Activated CD4-positive, alpha-beta T cell treated with anti-CD3 and anti-CD28 coated beads, Interleukin-2, amount 10 ng/mL, durations not matched to agents 7 days and 5 days (primary cell): ENCODE measurements at places on chromosomes 1 and 21.
A peak's percentile ranks its signal among the peaks of the same experiment; 100 is the strongest.

GRCh38 chr1:53891018-53891417 lies 1.4 kb upstream of the YIPF1 start:
- H3K4me1 ChIP-seq, result peaks cover 41% of the 10 kb centered on the region
- H3K27me3 ChIP-seq, result no peaks in the 10 kb centered on the region
- peaks cover 9% of the 10 kb centered on the region for H3K36me3 ChIP-seq
- DNase-seq, result no peak
- H3K27ac ChIP-seq, result no peak overlapping the region

- no peak overlapping the region for H3K4me3 ChIP-seq
- H3K27ac ChIP-seq, result no peak overlapping the region
- no peaks in the 10 kb centered on the region for H3K27me3 ChIP-seq
- H3K36me3 ChIP-seq, result peaks cover 89% of the 10 kb centered on the region
- peaks cover 38% of the 10 kb centered on the region for H3K4me1 ChIP-seq
Measured at GRCh38 chr21:42439284-42440186, 35.8 kb downstream of the UBASH3A start.

DNA sequence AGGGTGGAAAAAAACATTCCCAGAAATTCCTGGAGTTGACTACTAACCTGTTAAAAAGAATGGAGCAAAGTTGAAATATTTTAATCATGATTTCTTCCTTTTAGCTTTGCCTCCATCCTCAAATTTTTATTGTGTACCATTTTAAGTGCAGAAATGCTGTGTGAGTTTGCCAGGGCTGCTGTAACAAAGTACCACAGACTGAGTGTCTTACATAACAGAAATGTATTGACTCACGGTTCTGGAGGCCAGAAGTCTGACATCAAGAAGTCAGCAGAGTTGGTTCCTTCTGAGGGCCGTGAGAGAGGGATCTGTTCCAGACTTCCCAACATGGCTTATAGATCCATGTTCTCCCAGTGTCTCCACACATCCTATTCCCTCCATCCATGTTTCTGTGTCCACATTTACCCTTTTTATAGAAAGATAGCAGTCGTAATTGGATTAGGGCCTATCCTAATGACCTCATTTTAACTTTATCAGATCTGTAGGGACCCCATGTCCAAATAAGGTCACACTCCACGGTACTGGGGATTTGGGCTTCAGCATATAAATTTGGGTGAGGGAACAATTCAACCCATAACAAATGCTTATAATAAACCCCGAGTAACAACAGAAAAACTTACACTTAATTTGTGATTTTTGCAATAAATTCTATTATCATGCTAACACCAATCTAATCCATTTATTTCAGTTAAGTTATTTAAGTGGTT lies 12.7 kb downstream of the SNX7 start:
- H3K36me3 ChIP-seq, result no peaks in the 10 kb centered on the region
- no peaks in the 10 kb centered on the region for H3K27me3 ChIP-seq
- H3K27ac ChIP-seq, result no peak overlapping the region
- H3K4me1 ChIP-seq, result no peaks in the 10 kb centered on the region
- DNase-seq, result no peak

DNA sequence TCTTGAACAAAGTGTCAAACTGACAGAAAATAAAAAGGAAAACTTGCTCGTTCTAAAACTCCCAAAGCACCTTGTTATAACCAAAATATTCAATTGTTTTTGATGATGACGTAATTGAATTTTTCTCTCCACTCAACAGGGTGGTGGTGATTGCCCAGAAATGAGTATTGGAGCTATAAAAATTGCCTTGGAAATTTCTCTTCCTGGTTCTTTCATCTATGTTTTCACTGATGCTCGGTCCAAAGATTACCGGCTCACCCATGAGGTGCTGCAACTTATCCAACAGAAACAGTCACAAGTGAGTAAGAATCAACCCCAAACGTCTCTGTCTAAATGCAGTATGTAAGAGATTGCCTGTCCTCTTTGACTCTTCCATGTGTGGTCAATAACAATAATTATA lies 130.1 kb downstream of the HMCN1 start:
- H3K27me3 ChIP-seq, result peaks cover 2% of the 10 kb centered on the region
- H3K4me1 ChIP-seq, result no peaks in the 10 kb centered on the region
- no peak overlapping the region for H3K4me3 ChIP-seq
- H3K36me3 ChIP-seq, result no peaks in the 10 kb centered on the region
- H3K27ac ChIP-seq, result no peak overlapping the region

DNA sequence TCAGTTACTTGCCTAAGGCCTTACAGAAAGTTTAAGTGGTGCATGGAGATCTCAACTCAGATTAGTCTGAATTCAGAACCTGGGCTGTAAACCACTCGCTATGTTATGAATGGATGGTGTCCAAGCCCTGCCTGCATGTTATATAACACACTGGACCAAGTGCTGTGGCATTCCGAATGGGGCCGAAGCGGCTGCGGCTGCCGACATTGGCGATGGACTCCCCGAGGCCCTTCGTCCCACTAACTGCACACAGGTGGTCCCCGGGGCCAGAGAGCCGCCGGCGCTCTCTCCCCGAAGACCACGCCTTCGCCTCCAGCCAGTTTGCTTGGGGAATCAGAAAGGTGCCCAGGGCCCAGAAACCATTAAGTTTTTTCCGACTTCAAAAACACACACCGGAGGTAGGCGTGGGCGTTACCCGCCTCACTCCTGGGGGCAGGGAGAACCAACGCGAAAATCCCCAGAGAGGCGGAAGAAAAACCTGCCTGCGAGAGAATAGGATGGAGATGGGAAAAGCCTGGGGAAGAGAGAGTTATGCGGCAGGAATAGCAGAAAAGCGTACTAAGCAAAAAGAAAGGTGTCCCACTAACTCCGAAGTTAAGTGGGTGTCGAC lies 579 bp upstream of the TENT5C start:
- peaks cover 44% of the 10 kb centered on the region for H3K4me1 ChIP-seq
- peaks cover 18% of the 10 kb centered on the region for H3K36me3 ChIP-seq
- peak overlapping the region; percentile 83 for H3K4me3 ChIP-seq
- no peak for DNase-seq

GRCh38 chr21:44900559-44901251 lies 20.0 kb downstream of the ITGB2 start:
- DNase-seq, result no peak
- H3K27me3 ChIP-seq, result no peaks in the 10 kb centered on the region
- H3K27ac ChIP-seq, result peak overlapping the region; percentile 74
- peaks cover 12% of the 10 kb centered on the region for H3K4me1 ChIP-seq
- peaks cover 69% of the 10 kb centered on the region for H3K36me3 ChIP-seq

GRCh38 chr1:215002471-215002870 lies 80.1 kb upstream of the KCNK2 start:
- no peaks in the 10 kb centered on the region for H3K27me3 ChIP-seq
- no peak overlapping the region for H3K27ac ChIP-seq
- H3K4me3 ChIP-seq, result no peak overlapping the region

DNA sequence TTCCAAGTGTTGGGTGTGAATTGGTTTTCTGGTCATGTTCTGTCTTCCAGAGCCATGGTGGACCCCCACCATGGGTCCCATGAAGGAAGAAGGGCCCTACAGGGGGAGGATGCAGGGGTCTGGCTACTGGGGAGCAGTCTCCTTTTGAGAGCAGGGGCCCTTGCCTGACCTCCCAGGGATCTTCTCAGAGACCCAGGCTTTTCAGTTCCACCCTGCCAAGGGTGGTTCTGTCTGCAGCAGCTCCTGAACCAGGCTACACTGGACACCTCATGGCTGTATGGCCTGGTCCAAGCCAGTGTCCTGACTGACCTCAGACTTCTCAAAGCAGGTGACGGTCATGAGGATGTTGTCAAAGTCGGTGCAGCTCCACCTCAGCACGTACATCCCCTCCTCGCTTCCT lies 109.0 kb downstream of the JAK1 start:
- peaks cover 82% of the 10 kb centered on the region for H3K36me3 ChIP-seq
- no peak for DNase-seq
- no peak overlapping the region for H3K4me3 ChIP-seq
- H3K27me3 ChIP-seq, result no peaks in the 10 kb centered on the region

GRCh38 chr1:230149751-230150584 lies 82.9 kb downstream of the GALNT2 start:
- H3K36me3 ChIP-seq, result peaks cover 2% of the 10 kb centered on the region
- H3K27ac ChIP-seq, result peak overlapping the region; percentile 73

GRCh38 chr1:112904071-112904830 lies 51.7 kb downstream of the SLC16A1 start:
- H3K36me3 ChIP-seq, result peaks cover 2% of the 10 kb centered on the region
- no peak overlapping the region for H3K4me3 ChIP-seq
- peak; percentile 15 for DNase-seq
- no peaks in the 10 kb centered on the region for H3K27me3 ChIP-seq

- no peak for DNase-seq
- H3K27ac ChIP-seq, result no peak overlapping the region
- H3K36me3 ChIP-seq, result peaks cover 45% of the 10 kb centered on the region
- H3K4me1 ChIP-seq, result peaks cover 24% of the 10 kb centered on the region
Measured at GRCh38 chr1:229323201-229323600, 19.6 kb downstream of the CCSAP start.

DNA sequence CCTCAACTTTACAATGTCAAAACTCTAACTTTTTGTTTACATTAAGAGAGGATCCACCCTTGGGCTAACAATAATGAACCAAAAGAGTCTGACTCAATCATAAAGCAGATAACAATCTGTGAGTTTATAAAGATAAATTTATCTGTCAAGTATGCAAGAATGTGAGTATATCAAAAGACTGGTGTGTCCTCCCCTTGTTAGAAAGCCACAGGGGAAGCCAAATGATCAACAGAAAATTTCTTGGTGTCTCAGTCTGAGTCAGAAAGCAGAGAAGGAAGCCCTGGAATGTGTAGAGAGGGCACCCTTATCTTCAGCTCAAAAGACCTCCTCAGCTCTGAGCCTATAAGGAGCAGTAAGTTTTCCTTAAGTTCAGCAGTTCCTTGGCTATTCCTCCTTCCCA lies 13.9 kb upstream of the PDIK1L start:
- H3K27me3 ChIP-seq, result peaks cover 24% of the 10 kb centered on the region
- no peaks in the 10 kb centered on the region for H3K36me3 ChIP-seq
- DNase-seq, result no peak
- no peak overlapping the region for H3K4me3 ChIP-seq
- peaks cover 9% of the 10 kb centered on the region for H3K4me1 ChIP-seq

DNA sequence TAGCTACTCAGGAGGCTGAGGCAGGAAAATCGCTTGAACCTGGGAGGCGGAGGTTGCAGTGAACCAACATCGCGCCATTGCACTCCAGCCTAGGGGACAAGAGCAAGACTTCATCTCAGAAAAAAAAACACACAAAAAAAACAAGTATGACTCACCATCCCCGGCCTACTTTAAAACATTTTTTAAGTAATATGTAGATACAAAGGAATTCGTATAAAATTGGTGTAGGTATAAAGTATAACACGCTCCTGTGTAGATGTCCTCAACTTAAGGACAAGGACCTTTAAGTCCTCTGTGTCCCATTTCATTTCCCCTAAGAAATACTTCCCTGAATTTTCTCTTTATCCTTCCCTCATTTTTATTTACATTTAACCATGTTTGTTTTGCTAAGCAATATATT lies 73.4 kb upstream of the PKN2 start:
- no peak for DNase-seq
- H3K4me3 ChIP-seq, result no peak overlapping the region
- H3K27me3 ChIP-seq, result peaks cover 9% of the 10 kb centered on the region
- no peaks in the 10 kb centered on the region for H3K4me1 ChIP-seq
- H3K36me3 ChIP-seq, result no peaks in the 10 kb centered on the region
- no peak overlapping the region for H3K27ac ChIP-seq

DNA sequence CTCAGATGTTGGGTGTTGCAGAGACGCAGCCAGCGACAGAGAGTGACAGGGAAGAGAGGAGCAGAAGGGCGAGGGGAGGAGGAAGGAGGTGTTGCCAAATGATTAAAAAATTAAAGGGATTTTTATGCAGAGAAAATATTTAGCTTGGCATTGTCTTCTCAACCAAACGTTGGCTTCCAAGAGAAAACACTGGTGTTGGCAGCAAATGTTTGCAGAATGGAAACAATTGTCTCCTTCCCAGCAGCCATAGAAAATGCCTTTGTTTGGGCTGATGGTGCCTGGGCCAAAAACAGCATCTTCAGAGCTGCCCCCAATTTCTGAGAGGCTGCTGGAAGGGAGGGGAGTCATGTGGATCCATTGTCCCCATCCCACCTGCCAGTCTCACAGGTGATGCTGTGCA lies 29.7 kb upstream of the GRIK3 start:
- no peak overlapping the region for H3K27ac ChIP-seq
- no peak overlapping the region for H3K4me3 ChIP-seq
- no peaks in the 10 kb centered on the region for H3K36me3 ChIP-seq

GRCh38 chr1:75265792-75266191 lies 131.6 kb downstream of the LHX8 start:
- H3K4me1 ChIP-seq, result no peaks in the 10 kb centered on the region
- no peak for DNase-seq
- H3K36me3 ChIP-seq, result no peaks in the 10 kb centered on the region
- no peak overlapping the region for H3K27ac ChIP-seq
- no peaks in the 10 kb centered on the region for H3K27me3 ChIP-seq
- H3K4me3 ChIP-seq, result no peak overlapping the region

- peaks cover 48% of the 10 kb centered on the region for H3K4me1 ChIP-seq
- no peak overlapping the region for H3K27ac ChIP-seq
- peak; percentile 56 for DNase-seq
Measured at GRCh38 chr1:32334864-32335534, 1.0 kb downstream of the MARCKSL1 start.

GRCh38 chr1:234497589-234497988 lies 18.6 kb upstream of the TARBP1 start:
- H3K27ac ChIP-seq, result no peak overlapping the region
- peaks cover 57% of the 10 kb centered on the region for H3K4me1 ChIP-seq
- no peaks in the 10 kb centered on the region for H3K36me3 ChIP-seq
- no peak for DNase-seq
- no peak overlapping the region for H3K4me3 ChIP-seq

- H3K4me1 ChIP-seq, result no peaks in the 10 kb centered on the region
- H3K4me3 ChIP-seq, result no peak overlapping the region
- no peak for DNase-seq
- no peaks in the 10 kb centered on the region for H3K27me3 ChIP-seq
- no peak overlapping the region for H3K27ac ChIP-seq
Measured at GRCh38 chr1:245591346-245592188, 436.8 kb downstream of the KIF26B start.

- H3K27me3 ChIP-seq, result no peaks in the 10 kb centered on the region
- no peak overlapping the region for H3K4me3 ChIP-seq
- peaks cover 82% of the 10 kb centered on the region for H3K36me3 ChIP-seq
- no peak for DNase-seq
- peaks cover 12% of the 10 kb centered on the region for H3K4me1 ChIP-seq
Measured at GRCh38 chr1:100982793-100983192, 42.8 kb downstream of the DPH5 start.

DNA sequence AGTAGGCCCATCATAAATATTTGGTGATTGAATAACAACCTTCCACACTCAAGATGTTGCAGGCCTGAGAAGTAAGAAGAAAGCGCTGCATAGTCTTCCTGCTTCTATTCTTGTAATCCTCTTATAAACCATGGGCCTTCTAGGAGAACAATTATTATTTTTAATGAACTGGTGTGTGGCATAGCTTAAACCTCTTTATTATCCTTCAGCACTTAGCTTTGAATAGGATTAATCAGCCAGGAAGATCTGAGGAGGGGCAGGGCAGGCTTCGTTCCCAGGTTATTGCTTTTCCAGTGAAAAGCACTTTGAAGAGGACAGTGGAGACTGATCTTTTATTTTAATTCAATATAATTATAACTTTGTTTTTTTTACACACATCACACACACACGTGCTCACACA lies 42.3 kb downstream of the KIF26B start:
- H3K4me3 ChIP-seq, result no peak overlapping the region
- H3K27me3 ChIP-seq, result peaks cover 6% of the 10 kb centered on the region
- no peaks in the 10 kb centered on the region for H3K4me1 ChIP-seq
- no peak for DNase-seq

- H3K4me3 ChIP-seq, result peak overlapping the region; percentile 98
- peaks cover 54% of the 10 kb centered on the region for H3K4me1 ChIP-seq
- no peak for DNase-seq
- H3K27me3 ChIP-seq, result no peaks in the 10 kb centered on the region
- H3K27ac ChIP-seq, result peak overlapping the region; percentile 97
- H3K36me3 ChIP-seq, result peaks cover 23% of the 10 kb centered on the region
Measured at GRCh38 chr1:53945183-53945432, 391 bp downstream of the IFT25 start.
